ENCODE measurements at places on chromosomes 3 and 15.

- DNase-seq = no peak
Measured at GRCh38 chr15:94417501-94418293, 186.3 kb downstream of the MCTP2 start.

DNA sequence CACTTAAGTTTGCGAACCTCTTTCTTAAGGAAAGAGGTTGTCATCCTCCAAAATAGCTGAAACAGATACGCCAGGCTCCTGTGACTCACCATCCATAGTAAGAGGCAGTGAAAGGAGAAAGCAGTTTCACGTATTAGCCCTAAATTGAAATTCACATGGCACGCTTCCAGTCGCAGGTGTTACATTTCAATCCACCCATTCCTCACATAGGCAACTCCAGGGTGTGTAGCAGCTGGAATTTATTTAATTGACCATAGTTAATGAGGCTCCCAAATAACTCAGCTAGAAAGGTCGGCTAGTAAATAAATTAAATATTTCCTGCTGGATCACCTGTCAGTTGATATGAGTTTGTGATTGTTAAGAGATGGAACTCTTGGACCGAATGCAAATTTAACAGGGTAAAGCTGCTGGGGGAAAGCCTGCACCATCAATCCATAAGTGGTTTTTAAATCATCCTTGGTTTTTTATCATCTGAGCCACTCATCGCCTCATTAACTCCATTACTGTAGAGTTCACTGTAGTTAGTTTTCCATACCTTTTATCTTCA is 19.6 kb downstream of the NSUN3 start:
- no peak for DNase-seq

- no peak for DNase-seq
Measured at GRCh38 chr3:112425382-112425781, 73.9 kb downstream of the BTLA start.

DNA sequence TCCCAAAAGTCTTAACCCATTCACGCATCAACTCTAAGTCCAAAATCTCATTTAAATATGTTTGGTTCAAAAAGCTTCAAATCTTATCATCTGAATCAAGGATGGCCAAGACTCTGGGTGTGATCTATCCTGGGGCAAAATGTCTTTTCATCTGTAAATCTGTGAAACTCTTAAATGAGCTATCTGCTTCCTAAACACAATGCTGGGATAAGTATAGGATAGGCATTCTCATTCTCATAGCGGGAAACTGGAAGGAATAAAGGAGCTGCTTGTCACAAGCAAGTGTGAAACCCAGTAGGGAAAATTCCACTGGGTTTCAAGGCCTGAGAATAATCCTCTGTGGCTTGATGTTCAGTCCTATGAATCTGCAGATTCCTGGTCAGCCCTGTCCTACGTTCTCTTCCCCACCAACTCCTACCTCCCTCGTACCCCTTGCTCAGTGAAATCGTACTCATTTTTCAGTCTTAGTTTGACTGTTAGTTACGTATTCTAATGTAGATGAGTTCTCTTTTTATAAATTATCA is 156.7 kb downstream of the EPHA3 start:
- DNase-seq = no peak

DNA sequence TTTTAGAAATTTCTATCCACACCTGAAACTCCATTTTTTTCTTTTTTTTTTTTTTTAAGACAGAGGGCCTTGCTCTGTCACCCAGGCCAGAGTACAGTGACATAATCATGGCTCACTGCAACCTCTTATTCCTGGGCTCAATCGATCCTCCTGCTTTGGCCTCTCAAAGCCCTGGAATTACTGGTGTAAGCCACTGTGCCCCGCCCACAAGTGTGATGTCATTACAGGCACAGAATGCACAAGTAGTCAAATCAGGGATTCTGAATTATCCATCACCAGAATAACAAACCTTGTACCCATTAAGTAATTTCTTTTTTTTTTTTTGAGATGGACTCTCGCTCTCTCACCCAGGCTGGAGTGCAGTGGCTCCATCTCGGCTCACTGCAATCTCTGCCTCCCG is 1.9 kb downstream of the UQCRC1 start:
- DNase-seq = no peak

DNA sequence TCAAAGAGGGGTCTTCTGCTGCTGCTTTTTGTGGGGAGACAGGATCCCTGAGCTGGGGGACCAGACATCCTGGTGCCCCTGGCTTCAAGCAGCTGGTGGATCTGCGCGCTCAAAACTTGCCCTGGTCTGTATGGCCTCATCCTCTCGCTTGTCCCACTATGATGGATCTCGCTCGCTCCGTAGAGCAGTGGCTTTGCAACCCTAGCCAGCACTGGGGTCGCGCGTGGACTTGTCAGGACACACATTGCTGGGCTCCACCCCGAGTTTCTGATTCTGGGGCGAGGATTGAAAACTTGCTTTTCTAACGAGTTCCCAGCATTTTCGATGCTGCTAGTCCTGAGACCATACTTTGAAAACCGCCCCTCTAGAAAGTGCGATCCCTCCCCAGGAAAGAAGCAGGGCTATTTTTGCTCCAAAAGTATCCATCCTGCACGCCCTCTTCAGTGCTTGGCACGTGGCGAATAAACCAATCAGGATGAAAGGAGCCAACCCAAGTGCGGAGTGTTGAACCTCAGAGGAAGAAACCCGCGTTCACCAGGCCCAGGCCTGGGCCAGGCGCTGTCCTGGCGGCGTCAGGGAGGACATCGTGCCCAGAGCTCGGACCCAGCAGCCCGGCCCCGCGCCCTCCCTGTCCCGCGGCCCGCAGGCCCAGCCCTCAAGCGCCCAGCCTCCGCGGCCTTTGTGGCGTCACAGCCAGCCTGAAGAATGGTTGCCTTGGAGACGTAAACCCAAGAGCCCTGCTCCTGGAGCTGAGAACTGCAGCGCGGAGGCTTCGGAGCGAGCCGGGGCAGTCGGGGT is at the start of gene CFAP100:
TSS of gene CFAP100 (plus strand) at position 731 of the 798 bp plus-strand sequence. CDS start 1,092 bp downstream, outside the sequence.
- no peak for DNase-seq

DNA sequence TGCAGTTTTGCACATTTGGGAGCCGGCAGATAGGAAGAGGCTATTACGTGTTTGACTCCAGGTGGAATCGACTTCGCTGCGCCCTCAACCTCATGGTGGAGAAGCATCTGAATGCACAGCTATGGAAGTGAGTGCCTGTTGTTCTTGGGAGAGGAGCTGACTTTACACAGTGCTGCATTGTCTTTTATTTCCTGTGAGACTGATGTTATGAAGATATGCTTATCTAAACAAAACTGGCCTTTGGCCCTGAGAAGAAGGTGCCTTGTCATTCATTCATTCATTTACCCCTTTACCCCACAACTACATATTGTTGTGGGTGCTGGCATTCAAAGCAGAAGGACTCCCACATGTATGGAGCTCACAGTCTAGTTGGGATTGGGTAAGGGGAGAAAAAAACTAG is 32.6 kb downstream of the PSMD6 start:
- DNase-seq = no peak

DNA sequence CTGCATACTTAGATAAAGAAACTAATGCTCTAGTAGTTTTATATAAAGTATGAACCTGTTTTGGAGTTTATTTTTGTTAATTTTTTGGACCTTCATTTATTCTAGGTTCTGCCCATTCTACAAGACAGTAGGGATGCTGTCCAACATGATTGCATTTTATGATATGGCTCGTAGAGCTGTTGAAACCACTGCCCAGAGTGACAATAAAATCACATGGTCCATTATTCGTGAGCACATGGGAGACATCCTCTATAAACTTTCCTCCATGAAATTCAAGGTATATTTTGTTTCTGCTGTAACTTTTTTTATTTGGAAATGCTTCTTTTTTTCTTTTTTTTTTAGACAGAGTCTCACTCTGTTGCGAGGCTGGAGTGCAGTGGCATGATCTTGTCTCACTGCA is 33.3 kb upstream of the GRAMD1C start:
- no peak for DNase-seq

- no peak for DNase-seq
Measured at GRCh38 chr3:114718898-114719210, 425.0 kb downstream of the TIGIT start.

DNA sequence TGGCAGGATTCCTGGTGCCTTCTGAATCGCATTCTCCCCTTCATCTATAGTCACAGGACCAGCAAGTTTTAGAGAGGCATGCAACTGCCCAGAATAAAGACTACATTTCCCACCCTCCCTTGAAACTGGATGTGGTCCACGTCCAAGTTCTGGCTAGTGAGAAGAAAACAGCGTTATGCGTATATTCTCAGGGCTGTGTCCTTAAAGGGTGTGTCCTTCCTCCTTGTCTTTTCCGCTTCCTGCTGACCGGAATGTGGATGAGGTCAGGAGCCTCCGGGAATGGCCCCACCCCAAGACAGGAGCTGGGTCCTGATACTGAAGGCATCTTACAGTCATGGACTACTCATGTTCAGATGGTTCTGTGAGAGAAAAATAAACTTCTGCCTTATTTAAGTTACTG is 20.2 kb downstream of the CHST2 start:
- peak; percentile 48 for DNase-seq

- DNase-seq = peak; percentile 30
Measured at GRCh38 chr3:58167431-58168351, 43.1 kb downstream of the DNASE1L3 start.

DNA sequence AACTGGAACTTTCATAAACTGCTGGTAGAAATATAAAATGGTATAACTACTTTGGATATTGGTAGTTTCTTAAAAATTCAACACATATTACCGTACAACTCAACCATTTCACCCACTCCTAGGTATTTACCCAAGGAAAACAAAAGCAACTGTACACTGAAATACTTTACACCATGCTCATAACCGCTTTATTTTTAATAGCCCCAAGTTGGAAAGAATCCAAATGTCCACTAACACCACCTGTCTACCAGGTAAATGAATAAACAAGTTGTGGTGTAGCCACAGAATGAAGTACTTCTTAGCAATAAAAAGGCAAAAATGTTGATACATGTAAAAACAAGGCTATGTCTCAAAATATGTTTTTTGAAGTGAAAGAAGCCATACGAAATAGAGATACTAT is 215.9 kb upstream of the PEX5L start:
- peak; percentile 20 for DNase-seq

DNA sequence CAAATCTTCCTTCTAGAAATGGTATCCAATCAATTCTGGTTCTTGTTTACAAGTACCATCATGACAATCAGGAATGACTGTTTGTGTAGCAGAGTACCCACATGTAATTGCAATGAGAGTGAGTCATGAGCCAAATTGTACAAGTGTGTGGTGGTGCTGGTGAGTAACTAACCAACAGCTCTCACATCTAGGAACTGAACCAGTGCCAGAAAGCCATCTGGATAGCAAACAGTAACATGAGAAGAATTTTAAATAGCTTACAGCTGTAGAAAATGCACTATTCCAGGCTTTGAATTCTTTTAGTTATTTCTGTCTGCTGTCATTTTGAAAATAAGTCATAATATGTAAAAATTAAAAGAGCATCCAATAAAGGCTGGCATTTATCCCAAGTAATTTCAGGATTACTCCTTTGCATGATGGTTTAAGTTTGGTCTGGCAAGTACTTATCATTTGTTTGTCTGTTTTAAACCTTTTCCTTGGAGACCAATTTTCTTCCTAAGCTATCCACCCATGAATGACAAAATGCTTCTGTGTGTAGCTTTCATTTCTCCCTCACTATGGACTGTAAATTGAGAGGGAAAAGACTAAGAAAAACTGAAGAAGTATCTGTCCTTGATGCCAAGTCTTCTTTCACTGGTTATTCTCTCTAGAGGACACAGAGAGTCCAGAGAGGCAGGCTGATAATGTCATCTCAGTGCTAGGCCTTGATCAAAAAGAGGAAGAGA is 60.0 kb downstream of the PIK3CB start:
- DNase-seq = peak; percentile 84

- DNase-seq = peak; percentile 51
Measured at GRCh38 chr3:69033470-69033869, 18.7 kb downstream of the TMF1 start.

DNA sequence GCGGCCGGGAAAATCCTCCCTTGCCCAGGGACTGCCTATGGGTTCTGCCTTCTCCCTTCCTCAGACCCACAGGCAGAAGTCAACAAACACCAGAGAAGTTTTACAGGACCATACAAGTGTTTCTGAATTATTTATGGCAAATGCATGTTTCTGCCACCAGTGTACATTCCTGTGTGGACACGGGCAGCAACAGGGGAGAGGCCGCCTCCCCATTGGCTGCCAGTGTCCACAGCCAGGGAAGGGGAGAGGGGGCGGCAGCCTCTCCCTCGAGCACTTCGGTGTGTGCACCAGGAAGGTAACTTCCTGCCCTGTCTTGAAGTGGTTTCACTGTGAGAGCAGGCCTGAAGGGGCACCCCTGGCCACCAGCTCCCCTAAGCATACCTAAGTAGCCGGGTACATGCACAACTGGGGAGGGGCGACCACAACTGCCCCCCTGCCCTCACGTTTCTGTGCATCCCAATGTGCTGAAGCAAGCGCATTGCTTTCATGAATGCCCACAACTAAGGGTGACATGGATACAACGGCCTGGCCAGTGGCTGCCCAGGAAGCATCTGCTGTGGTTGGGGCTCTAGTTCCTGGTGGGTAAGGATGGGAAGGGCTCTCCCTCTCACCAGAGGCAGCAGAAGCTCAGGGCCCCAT is 14.8 kb upstream of the SHISA5 start:
- no peak for DNase-seq

DNA sequence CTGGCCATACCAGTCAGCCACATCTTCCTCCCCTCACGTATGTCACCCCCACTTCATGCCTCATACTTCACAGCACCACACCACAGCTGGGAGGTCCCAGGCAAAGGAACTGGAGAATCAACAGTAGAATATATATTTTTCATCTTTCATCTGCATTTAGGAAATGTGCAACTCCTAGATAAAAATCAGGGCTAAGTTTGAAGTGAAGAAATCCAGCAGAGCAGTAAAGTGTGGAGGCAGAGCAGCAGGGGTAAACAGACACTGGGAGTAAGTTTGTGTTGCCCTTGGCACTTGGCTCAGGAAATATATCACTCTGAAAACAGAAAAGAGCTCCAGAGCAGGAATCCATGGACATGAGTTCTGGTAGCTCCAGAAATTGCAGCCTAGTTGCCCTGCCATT is 2.8 kb upstream of the HERC1 start:
- DNase-seq = no peak

GRCh38 chr15:94411285-94411684 is 179.9 kb downstream of the MCTP2 start:
- no peak for DNase-seq

- no peak for DNase-seq
Measured at GRCh38 chr15:66095871-66096687, 157.5 kb downstream of the MEGF11 start.

DNA sequence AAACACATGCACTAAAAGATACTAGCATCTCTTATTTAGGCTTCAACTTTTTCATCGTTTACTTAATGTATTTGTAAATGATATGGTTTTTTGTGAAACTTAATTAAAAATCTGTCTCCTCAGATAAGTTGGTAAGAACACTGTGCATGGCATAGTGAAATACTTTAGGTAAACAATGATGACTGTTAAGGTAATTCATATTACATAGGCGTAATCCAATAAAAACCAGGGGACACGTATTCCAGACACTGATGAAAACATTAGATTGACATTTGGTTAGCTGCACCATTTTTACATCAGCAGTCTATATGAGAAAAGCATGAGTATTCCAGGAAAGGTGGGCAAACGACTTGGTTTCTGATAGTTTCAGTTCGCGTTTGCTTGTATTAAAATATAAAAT is 170.0 kb downstream of the MBNL1 start:
- DNase-seq = no peak
